Renal cortical epithelial cell (primary cell): ENCODE measurements at places on chromosomes 5 and 9. TPM values are rescaled to one million over a fixed set of nuclear protein-coding genes. Genes with fewer than 3 reads are reported as not detected.

CARTPT gene
- total RNA-seq: not detected in 2 replicates

PCSK1 gene
- total RNA-seq: not detected in 2 replicates

PCDHA1 gene
- total RNA-seq: 0.10 and 0.35 TPM in 2 replicates

BNC2 gene
- 9.0 and 22.4 TPM in 2 replicates for total RNA-seq

LCN6 gene
- not detected in 2 replicates for total RNA-seq
